CD4-positive, alpha-beta T cell treated with Interleukin-17A for 1 hour (primary cell): ENCODE measurements at places on chromosomes 7 and 10.
A peak's percentile ranks its signal among the peaks of the same experiment; 100 is the strongest.

DNA sequence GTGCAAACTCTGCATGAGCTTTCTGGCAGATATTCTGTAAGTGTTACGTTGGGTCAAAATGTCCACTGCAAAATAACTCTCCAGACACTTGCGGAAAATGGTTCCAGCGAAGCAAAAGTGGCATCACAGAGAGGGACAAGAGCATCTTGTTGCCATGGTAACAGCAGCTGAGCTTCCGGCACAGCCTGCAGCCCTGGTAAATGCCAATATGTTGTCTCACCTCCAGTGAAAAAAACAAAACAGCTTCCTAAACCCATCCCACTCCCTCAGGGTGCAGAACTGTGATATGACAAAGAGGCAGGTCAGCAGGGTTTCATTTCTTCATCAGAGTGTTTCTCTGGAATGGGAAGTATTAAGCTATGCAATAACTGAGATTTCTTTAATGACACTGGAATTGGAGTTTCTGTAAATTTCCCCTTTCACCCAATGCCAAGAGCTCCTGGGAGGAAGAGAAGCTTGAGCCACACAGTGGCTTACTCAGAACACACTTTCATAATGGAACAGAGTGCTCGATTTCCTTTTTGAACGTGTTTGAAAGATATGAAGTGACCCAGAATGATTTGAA lies 65.6 kb downstream of the FOXI2 start:
- no peak for DNase-seq

- peak; percentile 46 for DNase-seq
Observed at GRCh38 chr10:79149662-79150443, 81.1 kb downstream of the ZMIZ1 start.

- no peak for DNase-seq
Observed at GRCh38 chr7:66735850-66736249, 4.7 kb upstream of the RABGEF1 start.

DNA sequence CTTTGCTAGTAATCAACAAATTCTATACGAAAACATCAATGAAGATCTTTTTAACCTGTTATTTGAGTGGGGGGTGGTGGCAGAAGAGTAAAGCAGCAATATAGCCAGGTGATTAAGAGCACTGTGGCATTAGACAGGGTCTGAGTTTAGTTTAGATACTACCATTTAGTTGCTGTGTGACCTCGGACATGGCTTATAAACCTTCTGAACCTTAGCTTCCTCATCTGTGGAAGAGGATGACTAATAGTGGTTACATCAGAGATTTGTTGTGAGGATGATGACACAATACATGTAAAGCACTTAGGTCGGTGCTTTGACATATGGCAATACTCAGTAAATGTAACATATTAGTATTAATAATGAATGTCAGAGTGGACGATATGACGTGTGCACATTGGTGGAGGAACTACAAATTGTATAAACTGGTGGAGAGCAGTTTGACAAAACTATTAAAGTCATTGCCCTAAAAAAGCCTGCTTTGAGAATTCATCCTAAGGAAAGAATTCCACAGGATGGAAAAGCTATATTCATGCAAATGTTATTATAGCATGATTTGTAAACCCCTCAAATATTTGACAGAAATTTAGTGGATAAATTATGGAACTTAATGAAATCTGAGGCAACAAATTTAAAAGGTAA lies 24.3 kb downstream of the SPAG6 start:
- peak; percentile 13 for DNase-seq

DNA sequence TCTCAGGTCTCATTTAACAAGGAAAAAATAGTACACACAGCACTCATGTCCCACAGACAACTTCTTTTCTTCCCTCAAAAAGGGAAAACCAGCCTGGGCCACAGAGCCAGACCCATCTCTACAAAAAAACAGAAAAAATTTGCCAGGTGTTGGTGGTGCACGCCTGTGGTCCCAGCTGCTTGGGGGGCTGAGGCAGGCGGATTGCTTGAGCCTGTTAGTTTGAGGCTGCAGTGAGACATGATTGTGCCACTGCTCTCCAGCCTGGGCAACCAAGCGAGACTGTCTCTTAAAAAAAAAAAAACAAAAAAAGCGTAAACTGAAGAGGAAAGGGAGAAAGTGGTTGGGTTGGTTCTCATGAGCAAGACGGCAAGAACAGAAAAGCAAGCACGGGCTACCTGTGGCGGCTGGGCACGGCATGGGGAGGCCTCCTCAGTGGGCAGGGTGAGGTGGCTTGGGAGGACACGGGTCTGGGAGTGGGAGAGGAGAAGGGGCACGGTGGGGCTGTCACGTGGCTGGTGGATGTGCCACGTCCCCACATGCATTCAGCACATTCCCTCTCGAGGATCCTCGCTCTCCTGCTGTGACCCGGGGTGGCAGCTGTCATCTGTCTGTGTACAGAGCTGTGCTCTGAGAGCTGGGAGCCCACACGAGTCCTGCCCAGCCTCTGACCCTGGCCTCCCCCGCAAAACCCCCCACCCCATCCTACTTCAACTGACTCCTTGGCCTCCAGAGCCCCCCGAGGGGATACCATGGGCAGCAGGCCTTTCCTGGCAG lies 219.7 kb downstream of the MLLT10 start:
- DNase-seq: no peak

- DNase-seq: no peak
Observed at GRCh38 chr7:130160023-130160422, 45.2 kb downstream of the TMEM209 start.

GRCh38 chr10:116985611-116986010 lies 19.4 kb downstream of the SHTN1 start:
- no peak for DNase-seq

- no peak for DNase-seq
Observed at GRCh38 chr10:129369566-129369965, 97.5 kb upstream of the MGMT start.

GRCh38 chr10:103836861-103837260 lies 18.5 kb downstream of the SH3PXD2A start:
- no peak for DNase-seq

DNA sequence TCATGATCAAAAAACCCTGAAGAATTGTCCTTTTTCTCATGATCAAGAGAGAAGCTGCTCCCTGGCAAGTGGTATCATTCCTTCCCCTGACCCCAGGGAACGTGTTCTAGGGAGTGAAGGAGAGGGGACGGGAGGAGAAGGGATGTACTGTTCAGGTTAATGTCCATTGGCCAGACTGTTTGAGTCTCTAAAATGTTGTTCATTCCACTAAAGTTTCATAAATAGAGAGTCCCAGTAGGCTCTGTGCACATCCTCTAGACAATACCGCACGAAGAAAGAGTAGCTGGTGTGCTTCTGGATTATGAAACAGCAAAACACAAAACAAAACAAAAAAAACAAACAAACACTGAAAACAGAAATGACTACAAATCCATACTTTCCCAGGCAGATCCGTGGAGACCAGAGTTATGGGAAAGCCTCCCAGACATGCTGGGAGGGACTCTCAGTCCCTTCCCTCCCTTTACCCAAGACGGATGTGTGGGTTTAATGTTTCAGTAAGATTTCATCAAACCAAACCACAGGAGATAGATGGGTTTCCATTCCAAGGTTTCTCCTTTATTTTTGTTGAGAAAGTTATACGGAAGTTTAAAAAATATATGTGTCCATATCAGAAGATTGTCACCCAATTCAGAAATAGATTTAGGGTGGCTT lies 66.5 kb upstream of the TNS3 start:
- no peak for DNase-seq

DNA sequence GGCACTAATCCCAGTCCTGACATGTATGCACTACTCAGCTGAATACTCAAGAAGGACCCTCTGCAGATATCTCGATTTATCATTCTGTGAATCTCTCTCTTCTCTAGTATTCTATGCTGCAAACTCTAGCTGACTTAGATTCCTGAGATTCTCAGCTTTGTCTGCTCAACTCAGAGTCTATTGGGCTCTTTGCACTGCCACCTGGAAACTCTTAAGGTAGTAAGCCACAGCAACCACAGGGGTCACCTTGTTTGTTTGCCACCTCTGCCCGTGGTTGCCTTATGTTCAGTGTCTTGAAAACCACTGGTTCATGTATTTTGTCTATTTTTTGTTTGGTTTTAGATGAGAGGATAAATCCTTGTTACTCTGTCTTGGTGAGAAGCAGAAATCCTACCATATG lies 72.9 kb downstream of the SP8 start:
- no peak for DNase-seq

DNA sequence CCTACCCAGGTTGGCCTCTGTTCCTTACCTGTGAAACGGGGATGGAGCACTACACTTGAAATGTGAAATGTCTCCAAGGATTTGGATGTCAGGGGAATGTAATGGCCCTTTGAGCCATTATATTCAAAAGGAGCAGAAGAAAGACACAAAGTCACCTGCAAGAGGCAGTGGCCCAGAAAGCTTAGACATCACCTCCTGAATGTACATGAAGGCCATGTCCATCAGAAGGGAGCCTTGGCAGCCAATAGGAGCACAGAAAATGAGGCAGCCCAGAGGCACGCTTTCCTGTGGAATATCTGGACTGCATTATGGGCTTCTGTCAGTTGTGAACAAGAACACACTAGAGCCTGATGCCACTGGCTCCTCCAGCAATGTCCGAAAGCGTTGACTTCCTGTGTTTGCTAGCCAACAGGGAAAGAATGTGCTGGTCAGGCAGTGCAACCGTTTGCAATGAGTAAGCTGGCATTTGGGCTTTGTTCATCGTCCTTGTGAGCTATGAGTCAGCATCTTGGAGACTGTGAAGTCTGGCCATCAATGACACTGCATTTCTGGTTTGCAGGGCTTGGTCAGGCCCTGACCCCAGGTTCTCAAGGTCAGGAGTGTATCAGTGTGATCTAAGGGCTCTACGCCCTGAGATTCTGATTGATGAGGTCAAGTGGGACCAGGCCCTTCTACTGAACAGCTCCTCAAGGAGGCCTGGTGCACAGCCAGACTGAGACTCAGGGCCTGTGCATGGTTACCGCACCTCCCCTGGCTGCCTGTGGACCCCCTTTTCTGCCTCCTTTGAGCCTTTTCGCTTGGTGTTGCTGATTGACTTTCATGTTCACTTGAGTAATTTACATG lies 222.4 kb downstream of the RPS24 start:
- DNase-seq: no peak

GRCh38 chr10:68938117-68938516 lies 17.9 kb upstream of the DDX21 start:
- no peak for DNase-seq
